ENCODE measurements at places on chromosomes 7 and 10.

- no peak for DNase-seq
These were observed 41.5 kb upstream of the ZNF32 start for GRCh38 chr10:43689955-43690771.

- no peak for DNase-seq
These were observed 17.8 kb downstream of the ZNF655 start for GRCh38 chr7:99576251-99576650.

DNA sequence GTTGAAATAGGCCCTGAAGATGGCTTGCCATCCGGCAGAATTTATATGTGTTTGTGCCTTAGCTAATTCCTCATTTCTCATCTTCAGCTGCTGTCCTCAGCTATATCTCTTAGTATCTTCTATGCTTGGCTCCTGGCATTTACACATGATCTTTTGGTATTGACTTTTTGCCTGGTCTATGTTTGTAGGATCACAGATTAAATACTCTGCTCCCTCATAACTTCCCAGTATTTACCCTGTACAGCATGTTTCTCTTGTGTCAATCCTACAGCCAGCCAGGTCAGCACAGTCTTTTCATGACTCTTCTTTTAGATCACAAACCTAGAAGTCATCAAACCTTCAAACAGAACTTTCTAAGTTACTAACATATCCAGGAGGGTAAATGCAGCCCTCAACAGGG is 743.8 kb downstream of the MAGI2 start:
- no peak for DNase-seq

- no peak for DNase-seq
These were observed 461 bp upstream of the FIGNL1 start for GRCh38 chr7:50450590-50451032.

GRCh38 chr7:1922870-1923236 is 252.8 kb downstream of the ELFN1 start:
- DNase-seq: no peak

DNA sequence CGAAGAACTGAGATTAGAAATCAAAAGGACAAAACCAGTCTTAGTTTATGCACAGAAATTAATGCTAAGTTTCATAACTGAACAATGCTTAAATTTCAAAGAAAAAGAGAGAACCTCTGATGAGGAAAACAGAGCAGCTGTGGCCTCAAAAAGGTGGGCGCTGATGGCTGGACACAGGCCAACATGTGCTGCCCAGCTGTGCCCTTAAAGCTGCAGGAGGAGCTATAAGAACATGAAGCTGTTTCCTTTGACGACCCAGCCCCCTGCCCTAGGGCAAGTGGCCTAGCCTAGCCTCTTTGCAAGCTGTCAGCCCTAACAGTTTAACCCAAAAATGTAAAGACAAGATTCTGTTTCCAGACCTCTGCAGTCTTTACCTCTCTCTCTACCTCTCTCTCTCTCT is 107.7 kb downstream of the GRID1 start:
- no peak for DNase-seq

- no peak for DNase-seq
These were observed 128.8 kb upstream of the DNAJB12 start for GRCh38 chr10:72483471-72483870.

DNA sequence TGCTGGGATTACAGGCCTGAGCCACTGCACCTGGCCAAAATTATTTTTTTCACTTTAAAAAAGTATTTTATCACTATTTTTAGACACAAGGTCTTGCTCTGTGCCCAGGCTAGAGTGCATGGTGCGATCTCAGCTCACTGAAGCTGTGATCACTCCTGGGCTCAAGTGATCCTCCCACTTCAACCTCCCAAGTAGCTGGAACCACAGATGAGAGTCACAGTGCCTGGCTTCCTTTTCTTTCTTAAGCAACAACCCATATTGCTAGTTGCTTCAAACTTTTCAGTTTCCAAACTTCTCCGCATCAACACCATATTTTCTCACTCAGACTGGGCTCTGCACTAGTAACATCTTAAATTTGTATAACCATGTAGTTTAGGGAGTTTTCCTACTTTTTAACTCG is 9.5 kb upstream of the SMC3 start:
- no peak for DNase-seq

DNA sequence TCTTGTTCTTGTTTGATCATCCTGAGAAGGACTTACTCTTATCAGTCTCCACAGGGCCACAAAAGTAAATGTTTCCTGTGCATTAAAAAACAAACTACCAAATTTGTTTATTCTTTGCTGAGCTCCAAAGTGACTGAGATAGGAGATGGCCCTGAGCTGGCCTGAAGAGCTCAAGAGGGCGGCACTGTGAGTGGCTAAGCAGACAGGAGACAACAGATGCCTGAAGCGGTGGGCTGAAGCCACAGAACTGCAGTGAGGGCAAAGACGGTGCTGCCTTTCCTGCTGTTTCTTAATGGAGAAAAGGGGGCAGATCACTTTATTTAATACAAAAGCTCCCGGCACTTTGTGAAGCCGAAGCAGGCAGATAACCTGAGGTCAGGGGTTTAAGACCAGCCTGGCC is 379.6 kb downstream of the ARL4A start:
- no peak for DNase-seq

GRCh38 chr7:31077484-31078362 is 25.6 kb downstream of the ADCYAP1R1 start:
- DNase-seq: no peak

Data from NCI-H1436 treated with DMSO at 0.1 percent for 48 hours (cell line).